CD4-positive, alpha-beta memory T cell (primary cell): ENCODE measurements at places on chromosomes 4 and X.

DNA sequence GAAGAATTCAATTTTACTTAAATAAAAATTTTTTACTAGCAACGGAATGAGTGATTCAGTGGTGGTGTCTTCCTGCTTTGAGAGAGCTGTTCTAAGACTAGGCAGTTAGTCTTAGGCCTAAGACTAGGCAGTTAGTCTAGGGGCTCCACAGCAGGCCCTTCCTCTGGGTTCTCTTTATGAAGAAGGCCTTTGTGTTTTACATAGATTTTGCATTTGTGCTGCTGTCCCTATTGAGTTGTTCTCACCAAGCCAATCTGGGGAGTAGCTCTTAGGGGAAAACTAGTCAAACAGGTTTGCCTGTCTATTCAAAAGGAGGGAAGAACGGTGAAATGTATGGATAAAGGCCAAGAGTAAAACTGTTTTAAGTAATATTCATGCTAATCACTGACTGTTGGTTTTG is 7.6 kb downstream of the UGT8 start:
- no peak overlapping the region for H3K27ac ChIP-seq
- H3K4me3 ChIP-seq: no peak overlapping the region
- H3K36me3 ChIP-seq: no peaks in the 10 kb centered on the region

GRCh38 chrX:69226459-69227158 is 61.4 kb upstream of the PJA1 start:
- no peaks in the 10 kb centered on the region for H3K27me3 ChIP-seq
- DNase-seq: no peak
- no peak overlapping the region for H3K27ac ChIP-seq
- no peaks in the 10 kb centered on the region for H3K36me3 ChIP-seq

GRCh38 chr4:75930152-75930551 is 10.7 kb downstream of the NAAA start:
- no peak overlapping the region for H3K27ac ChIP-seq
- no peaks in the 10 kb centered on the region for H3K27me3 ChIP-seq
- no peak overlapping the region for H3K4me3 ChIP-seq
- no peaks in the 10 kb centered on the region for H3K4me1 ChIP-seq
- no peak for DNase-seq

DNA sequence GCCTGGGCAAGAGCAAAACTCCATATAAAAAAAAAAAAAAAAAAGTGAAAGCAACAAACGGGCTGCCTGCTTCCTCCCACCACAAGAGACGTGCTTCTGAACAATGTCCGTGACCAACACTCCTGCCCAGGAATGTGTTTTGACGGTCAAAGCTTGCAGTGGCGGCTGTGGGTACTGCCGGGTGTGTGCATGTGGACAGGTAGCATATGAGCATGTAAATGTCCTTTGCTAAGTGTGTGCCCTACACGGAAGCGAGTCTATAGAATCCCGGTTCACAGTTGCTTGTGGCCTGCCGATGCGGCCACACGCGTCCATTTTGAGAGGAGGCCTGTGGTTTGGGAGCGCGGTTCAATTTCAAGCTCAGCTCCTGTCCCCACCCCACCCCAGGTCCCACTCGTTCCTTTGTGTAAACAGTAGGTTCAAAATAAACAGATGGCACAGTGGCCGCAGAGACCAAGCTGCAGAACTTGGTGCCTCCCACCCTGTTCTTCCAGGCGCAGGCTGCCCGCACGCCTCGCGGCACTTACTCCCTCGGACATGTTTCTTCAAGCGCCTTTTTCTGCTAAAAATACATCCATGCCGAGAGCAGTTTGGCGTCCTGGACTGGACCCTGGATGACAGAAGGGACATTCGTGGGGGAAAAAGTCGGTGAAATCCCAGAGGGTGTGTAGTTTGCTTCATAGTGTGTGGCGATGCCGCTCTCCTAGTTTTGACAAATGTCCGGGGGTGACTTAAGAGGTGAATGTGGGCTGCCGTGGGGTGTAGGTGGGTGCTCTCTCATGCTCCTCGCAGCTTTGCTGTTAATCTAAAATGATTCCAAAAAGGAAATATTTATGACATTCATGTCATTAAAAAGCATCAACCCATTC is 11.5 kb upstream of the NKX1-1 start:
- H3K27ac ChIP-seq: no peak overlapping the region
- no peak overlapping the region for H3K4me3 ChIP-seq
- no peaks in the 10 kb centered on the region for H3K4me1 ChIP-seq
- no peak for DNase-seq

DNA sequence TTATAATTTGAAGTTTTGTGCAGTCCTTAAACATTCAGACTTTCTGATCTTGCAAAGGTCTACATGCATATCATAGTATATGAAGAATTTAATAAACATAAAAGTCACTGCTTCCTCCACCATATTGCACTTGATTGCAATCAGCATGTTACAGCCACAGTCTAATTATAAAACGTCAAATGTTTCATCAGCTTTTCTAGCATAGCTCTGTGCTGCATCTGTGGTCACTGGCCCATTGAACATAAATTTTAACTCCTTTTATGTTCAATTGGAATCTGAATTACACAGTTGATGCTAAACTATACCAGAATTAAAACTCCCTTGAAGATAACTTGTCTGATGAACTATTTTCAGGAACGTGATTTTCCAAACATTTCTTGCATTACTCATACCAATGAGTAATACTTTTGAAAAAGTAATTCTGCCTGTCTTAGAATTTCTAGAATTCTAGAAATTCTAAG is 329.1 kb downstream of the GALNTL6 start:
- no peak for DNase-seq
- no peaks in the 10 kb centered on the region for H3K4me1 ChIP-seq
- no peaks in the 10 kb centered on the region for H3K36me3 ChIP-seq
- no peaks in the 10 kb centered on the region for H3K27me3 ChIP-seq

DNA sequence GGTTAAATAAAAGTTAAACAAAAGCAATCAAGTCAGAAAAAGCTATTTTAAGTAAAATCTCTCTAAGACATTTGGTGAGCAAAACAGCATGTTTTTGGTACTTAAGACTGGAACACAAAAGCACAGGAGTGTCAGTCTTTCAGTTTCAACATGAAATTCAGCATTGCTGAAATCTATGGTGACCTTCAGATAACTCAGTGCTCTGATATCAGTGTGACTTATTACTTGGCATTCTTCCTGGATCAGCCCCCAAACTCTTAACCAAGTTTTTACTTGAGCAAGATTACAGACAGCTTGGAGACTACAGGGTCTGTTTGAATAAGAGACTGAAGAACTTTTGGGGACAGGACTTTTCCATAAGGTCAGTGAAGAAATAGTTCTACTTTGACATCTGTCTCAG is 437.2 kb downstream of the RAPGEF2 start:
- DNase-seq: no peak
- H3K4me3 ChIP-seq: no peak overlapping the region
- no peaks in the 10 kb centered on the region for H3K4me1 ChIP-seq

DNA sequence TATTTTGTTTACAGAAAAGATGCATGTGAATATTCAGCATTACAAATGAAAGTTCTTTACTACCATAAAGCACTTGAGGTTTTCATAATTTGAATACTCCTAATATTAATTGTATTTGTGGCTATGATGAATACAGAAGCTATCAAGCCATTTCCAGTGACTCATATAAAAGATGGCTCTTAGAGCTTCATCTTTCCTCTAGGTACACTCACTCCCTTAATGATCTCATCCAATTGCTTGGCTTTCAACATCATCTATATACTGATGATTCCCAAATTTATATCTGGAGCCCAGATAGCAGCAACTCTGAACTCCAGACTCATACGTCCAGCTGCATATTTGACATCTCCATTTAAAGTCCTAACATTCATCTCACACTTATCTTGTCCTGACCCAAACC is 183.4 kb upstream of the FAM241A start:
- H3K27me3 ChIP-seq: no peaks in the 10 kb centered on the region
- no peaks in the 10 kb centered on the region for H3K36me3 ChIP-seq
- no peak overlapping the region for H3K27ac ChIP-seq
- no peaks in the 10 kb centered on the region for H3K4me1 ChIP-seq
- DNase-seq: no peak
- H3K4me3 ChIP-seq: no peak overlapping the region

- no peaks in the 10 kb centered on the region for H3K27me3 ChIP-seq
- H3K27ac ChIP-seq: no peak overlapping the region
- no peak for DNase-seq
- no peaks in the 10 kb centered on the region for H3K4me1 ChIP-seq
- no peak overlapping the region for H3K4me3 ChIP-seq
- H3K36me3 ChIP-seq: no peaks in the 10 kb centered on the region
Observed at GRCh38 chr4:89684536-89684935, 152.4 kb downstream of the SNCA start.

- no peak overlapping the region for H3K4me3 ChIP-seq
- no peak overlapping the region for H3K27ac ChIP-seq
- no peak for DNase-seq
- H3K4me1 ChIP-seq: no peaks in the 10 kb centered on the region
Observed at GRCh38 chr4:73539386-73539785, 57.8 kb downstream of the AFM start.

- no peak overlapping the region for H3K27ac ChIP-seq
- H3K4me1 ChIP-seq: no peaks in the 10 kb centered on the region
- H3K36me3 ChIP-seq: no peaks in the 10 kb centered on the region
- no peaks in the 10 kb centered on the region for H3K27me3 ChIP-seq
- no peak overlapping the region for H3K4me3 ChIP-seq
Observed at GRCh38 chr4:138255917-138256597, 13.9 kb upstream of the SLC7A11 start.
